ENCODE measurements at places on chromosomes 2 and 18.

DNA sequence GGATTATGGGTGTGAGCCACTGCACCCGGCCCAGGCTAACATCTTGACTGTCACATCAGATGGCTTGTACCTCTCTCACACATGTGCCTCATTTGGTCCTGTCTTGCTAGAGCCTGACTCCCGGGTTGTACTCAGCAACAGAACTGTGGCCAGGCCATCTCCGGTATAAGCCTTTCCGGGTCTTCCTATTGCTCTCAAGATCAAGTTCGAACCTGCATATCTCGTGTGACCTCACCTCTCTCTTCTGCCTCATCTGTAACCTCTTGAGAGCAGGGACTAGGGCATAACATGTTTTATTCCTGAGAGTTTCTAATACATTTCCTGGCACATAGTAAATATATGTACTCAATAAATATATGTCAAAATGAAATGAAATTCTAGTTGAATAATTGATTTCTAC lies 114.0 kb downstream of the ACAA2 start:
- no peak for DNase-seq

DNA sequence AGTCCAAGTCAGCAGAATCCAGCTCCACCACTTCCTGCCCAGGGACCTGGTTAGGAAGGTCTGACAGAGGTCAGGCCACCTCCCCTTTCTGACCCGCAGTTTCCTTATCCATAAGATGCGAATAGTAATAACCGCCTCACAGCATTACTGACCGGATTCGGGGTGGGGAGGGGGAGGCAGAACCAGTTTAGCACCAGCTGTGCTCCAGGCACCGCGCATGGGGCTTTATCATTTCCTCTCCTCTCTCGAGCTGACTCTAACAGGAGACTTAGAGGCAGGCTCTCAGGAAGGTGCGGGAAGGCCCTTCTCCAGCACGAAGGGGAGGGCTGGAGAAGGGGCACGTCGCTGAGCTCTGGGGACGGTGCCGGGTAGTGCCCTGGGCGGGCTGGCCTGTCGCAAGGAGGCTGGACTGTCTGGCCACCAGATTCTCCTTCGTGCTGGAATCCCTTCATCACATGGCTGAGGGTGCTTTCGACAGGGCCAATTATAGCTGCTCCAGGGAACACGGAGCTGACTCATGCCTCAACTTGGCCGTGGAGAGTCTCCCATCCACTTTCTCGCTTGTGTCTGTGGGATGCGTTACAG lies 5.7 kb downstream of the EHD3 start:
- DNase-seq: no peak

DNA sequence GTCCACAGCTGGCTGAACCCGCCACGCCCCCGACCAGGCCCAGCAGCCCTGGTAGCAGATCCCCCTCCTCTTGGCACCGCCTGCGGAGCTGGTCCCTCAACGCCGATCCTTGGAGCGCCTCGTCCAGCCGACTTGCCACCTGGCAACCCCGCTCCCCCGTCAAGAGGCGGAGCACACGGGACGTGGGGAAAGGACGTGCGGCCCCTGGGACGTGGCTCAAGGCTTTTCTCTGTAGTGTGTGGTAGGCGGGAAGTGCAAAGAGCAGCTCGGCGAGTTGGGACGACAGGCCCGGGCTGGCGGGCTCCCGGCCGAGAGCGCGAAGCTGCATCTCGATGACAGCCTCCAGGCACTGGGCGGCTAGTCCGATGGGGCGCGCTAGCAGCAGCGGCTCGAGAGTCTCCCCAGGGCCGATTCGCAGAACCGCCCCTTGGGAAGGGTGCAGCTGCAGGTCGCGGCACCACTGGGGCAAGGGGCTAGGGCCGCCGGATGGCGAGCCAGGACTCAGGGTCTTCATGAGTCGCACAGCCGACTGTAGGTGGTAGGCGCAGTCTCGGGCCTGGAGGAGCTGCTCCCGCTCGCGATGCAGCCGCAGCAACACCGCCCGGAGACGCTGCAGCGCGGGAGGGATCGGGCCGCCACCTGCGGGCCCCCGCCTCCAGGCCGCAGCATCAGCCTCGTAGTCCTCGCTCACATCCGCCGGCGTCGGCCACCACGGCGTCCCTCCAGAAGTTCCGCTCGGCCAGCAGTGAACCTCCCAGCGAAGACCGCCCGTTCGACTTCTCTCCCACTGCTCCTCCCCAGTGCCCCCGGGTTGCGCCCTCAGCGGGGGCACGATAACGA lies 617 bp downstream of the CCDC142 start:
- DNase-seq: no peak

DNA sequence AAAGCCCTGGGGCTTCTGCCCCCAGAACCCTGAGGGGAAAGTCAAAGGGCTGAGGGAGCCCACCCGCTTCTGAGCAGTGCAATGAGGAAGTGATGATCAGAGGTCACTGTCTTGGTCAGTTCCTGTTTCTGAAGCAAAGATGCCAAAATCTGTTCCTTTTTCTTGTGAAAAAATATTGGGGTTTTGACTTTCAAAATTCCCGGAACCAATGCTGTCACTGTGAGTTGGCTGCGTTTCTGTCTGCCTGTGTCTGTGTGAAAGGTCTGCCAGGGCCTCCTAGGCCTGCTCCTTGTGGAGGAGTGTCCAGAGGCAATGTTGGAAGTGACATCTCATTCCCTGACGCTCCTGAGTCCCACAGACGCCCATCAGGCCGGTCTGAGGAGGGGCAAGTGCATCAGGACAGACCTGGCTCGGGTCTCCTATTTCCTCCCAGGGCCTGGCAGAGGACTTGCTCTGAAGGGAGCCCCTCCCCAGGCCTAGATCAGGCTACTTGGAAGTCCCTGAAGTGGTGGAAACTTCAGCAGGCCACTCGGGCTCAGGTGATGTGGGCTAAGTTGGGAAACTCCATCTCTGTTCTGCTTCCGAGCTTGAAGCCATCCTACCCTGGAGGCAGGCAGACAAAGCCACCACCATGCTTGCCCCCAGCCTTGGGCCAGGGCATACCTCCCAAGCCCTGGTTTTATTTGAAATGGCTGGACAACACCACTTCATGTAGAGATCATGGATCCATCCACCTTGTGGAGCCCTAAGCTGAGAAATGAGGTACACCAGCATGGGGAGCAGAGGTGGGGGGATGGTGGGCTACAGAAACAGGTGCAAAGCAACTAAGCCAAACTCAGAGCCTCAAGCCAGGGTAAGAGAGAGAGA lies 51.0 kb downstream of the PKDCC start:
- DNase-seq: no peak

- DNase-seq: no peak
These were observed 32.5 kb downstream of the POLR1A start for GRCh38 chr2:86073225-86073624.

- DNase-seq: no peak
These were observed 64.1 kb downstream of the POLE4 start for GRCh38 chr2:75022516-75022915.

- no peak for DNase-seq
These were observed 18.8 kb downstream of the TSN start for GRCh38 chr2:121774235-121774634.

DNA sequence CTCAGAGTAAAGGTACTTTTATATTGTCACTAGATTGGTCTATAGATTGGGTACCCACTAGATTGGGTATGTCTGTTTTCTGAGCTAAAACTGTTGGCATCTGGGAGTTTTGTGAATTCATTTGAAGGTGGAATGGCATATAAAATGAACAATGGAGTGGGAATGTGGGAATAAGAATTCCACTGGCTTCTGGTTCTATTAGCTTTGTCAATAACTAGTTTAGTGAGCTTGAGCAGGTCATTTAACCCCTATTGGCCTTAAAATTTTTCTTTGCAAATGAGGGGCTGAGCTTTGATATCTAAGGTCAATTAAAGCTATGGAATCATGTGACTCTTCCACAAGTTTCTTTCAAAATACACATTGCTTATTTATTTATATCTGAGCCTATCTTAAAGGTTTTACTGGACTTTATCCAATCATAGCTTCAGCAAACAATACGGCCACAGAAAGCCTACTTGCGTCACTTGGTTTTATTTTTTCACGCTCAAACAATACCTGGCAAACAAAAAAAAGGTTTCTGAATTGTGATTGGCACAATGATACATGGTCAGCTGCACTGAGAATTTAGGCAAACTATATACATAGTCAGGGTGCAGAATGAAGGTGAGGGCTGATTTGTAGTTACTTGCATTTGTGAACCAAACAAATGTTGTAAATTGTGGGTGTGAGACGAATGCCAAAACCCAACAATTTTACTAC lies 28.8 kb upstream of the ITPRID2 start:
- DNase-seq: no peak

DNA sequence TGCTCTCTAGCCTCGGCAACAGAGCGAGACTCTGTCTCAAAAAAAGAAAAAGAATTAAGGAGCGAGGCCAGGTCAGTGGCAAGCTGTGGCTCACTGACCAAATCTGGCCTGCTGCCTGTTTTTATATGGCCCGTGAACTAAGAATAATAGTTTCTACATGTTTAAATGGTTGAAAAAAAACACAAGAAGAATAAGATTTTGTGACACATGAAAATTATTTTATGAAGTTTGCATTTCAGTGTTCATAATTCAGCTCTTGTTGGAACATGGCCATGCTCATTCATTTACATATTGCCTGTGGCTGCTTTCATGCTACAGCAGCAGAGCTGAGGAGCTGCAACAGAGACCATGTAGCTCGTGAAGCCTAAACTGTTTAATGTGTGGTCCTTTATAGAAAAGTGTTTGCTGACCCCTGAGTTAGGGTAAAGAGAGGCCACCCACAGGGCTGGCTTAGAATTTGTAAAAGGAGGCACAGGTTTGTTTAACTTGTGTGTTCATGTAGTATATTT lies 59.5 kb downstream of the MFSD6 start:
- no peak for DNase-seq

DNA sequence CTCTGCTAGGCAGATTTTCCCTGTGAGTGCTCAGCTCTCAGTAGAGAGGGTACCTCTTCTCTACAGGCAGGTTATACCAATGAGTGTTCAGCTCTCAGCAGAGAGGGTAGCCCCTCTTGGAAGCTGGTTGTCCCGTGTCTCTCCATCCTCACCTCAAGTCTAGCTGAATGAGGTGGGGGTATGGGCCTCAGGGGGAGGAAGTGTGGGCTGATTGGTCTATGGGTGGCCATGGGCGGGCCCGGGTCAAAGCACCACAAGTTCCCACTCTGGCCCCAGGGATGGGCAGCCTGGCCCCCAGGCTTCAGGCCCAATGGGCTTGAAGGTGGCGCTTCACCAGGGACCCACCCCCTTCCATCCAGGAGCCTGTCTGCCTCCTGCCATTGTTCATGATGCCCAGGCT lies 17.0 kb upstream of the MBD2 start:
- no peak for DNase-seq

- no peak for DNase-seq
These were observed 15.2 kb downstream of the CDKL4 start for GRCh38 chr2:39228413-39229209.

DNA sequence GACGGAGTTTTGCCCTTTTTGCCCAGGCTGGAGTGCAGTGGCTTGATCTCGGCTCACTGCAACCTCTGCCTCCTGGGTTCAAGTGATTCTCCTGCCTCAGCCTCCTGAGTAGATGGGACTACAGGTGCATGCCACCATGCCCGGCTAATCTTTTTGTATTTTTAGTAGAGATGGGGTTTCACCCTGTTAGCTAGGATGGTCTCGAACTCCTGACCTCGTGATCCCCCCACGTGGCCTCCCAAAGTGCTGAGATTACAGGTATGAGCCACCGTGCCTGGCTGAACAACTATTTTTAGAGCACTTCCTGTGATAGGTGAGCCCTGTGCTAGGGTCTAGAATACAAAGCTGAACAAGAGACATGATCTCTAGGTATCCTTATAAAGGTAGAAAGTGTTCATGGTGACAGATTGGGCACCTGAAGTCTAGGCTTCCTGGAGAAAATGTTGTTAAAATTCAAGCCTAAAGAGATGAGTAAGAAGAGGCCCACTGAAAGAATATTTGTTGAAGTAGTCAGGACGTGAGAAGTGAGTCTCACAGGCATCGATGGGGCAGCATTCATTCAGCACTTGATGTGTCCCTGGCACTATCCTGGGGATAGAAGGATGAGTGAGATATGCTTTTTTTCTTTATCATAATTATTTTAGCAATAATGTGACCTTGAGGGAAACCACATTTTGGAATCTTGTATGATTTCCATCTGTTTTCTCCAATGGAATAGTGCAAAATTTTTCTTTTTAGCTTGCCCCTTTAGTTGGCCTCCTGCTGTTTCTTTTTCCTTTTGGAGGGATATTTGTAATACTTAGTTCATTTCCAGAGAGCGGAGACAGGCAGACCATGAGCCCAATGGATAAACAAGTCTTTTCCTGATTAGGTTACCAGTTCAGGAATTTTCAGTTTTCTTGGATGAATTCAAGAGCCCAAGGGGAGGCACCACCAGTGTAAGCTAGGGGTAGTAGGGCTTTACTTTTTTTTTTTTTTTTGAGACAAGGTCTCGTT lies 5.1 kb downstream of the ZNF236 start:
- DNase-seq: no peak

DNA sequence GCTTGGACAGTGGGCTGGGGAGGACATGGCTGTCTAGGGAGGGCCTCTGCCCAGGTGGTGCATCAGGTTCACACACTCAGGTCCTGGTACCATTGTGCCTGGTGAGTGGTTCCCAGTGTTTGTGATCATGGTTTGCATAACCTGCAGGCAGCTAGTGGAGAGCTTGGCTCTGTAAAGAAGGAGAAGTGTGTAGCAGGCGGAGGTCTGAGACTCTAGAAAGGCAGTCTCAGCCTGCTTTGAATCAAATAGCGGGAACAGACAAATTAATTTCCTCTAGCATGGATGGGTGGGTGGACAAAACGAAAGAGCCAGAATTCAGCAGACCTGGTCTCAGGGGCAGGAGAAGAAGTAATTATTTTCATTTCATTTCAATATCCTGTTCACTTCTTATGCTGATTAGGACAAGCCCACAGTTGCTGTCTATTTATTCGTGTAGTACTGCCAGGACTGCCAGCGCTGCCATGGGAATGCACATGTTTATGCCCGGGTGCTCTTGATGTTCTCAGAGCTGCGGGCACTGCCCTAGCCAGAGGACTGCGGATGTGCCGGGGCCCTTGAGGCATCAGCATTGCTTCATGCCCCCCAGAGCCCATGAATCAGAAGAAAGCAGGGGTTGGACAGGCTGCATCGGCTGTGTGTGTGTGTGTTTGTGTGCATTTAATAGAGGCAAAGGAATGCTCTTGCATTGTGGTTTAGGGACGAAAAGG lies 45.4 kb upstream of the DLX2 start:
- DNase-seq: no peak

- no peak for DNase-seq
These were observed 111.2 kb upstream of the TMEM18 start for GRCh38 chr2:788227-789032.

DNA sequence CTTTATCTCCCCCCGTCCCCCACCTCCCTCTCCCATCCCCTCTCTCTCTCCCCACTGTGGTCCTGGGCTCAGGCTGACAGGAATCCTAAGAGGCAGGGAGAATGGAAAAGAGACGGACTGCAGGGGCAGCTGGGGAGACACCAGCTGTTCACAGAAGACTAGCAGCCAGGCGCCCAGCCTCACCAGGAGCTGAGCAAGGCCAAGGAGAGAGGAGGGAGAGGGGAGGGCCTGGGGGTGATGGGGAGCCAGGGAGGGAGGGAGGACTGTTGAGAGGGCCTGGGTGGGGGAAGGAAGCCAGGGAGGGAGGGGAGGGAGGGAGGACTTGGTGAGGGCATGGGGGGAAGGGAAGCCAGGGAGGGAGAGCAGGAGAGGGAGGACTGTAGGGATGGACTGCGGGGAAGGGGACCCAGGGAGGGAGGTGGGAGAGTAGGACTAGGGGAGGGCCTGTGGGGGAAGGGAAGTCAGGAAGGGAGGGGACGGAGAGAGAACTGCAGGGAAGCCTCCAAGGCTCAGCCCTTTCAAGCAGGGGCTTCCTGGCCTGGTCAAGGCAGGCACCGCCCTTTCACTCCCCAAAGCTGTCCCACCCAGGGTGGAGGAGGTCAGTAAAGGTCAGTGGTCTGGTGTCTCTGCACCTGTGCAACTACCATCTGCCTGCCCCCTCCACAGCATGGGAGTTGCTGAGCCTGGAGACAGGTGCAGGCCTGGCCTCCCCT lies 517.7 kb upstream of the MYT1L start:
- no peak for DNase-seq

Measured in activated CD8-positive, alpha-beta memory T cell treated with anti-CD3 and anti-CD28 coated beads for 4 hours (primary cell).